Sigmoid colon (tissue), 7 donors: ENCODE measurements at places on chromosomes 3 and 15. TPM values are rescaled to one million over a fixed set of nuclear protein-coding genes. Genes with fewer than 3 reads are reported as not detected.
A peak's percentile ranks its signal among the peaks of the same experiment; 100 is the strongest.

The ANKUB1 gene
- polyA plus RNA-seq, result not detected

- DNase-seq, result no peak
- no peak overlapping the region for H3K4me3 ChIP-seq
- H3K27me3 ChIP-seq, result no peaks in the 10 kb centered on the region
- H3K4me1 ChIP-seq, result peaks cover 15% of the 10 kb centered on the region
- H3K36me3 ChIP-seq, result peaks cover 10% of the 10 kb centered on the region
Observed at GRCh38 chr3:196947136-196947859, 5.0 kb upstream of the NCBP2 start.

- no peaks in the 10 kb centered on the region for H3K4me1 ChIP-seq
- no peak overlapping the region for H3K27ac ChIP-seq
- no peaks in the 10 kb centered on the region for H3K27me3 ChIP-seq
Observed at GRCh38 chr3:10438902-10439610, 66.3 kb downstream of the ATP2B2 start.

- peaks cover 75% of the 10 kb centered on the region for H3K27me3 ChIP-seq
- DNase-seq, result no peak
- peaks cover 22% of the 10 kb centered on the region for H3K4me1 ChIP-seq
Observed at GRCh38 chr15:89379818-89380217, 45.2 kb upstream of the POLG start.

DNA sequence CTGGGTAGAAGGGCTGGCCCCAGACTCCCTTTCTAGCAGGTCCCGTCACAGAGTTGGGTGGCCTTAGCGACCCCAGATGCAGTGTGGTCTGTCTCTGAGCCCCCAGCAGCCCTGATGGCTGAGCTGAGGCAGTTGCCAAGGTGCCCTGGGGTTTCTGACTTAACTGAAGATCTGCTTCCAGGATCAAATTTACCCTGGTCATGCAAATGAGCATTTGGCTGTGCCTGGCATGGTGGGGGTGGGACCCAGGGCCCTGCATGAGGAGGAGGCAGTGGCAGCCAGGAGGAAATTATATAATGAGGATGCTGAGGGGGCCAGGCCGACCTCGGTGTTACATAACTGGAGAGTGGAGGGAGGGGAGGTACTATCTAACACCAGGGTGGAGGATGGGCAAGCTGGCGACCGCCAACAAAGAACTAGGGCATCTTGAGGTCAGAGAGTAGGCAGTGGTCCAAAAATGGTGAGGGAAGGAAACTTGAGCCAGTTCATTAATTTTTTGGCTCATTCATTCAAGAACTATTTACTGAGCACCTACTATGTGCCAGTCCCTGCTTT, 16.4 kb downstream of the PLEKHO2 start:
- H3K4me3 ChIP-seq, result no peak overlapping the region
- DNase-seq, result no peak
- H3K27ac ChIP-seq, result peak overlapping the region; percentile 82
- H3K27me3 ChIP-seq, result no peaks in the 10 kb centered on the region
- peaks cover 32% of the 10 kb centered on the region for H3K36me3 ChIP-seq
- H3K4me1 ChIP-seq, result no peaks in the 10 kb centered on the region
